Stimulated activated CD4-positive, alpha-beta T cell treated with anti-CD3 and anti-CD28 coated beads, Interleukin-1b, Interleukin-23, amount 100 ng/mL, for 1 hour (primary cell): ENCODE measurements at places on chromosomes 3 and 15.

- no peak for DNase-seq
Measured at GRCh38 chr3:117141812-117142211, 432.2 kb downstream of the TUSC7 start.

GRCh38 chr3:22122567-22122966, 371.6 kb upstream of the ZNF385D start:
- DNase-seq, result no peak

DNA sequence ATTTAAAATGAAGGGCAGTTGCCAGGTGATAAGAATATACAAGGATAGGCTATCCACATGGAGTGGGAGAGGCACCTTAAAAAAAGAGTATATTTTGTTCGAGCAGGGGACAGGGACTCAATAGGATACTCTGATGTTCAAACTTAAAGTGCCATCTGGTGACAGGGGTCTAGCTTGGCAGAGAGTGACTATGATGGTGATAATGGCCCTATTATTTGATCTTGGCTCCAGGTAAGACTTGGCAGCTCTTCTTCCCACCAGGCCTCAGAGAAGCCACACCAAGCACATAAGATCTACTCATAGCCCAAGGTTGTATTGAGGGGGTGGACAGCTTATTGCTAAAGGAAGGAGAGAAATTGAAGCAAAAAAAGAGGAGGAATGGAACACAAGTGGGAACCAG, 109.0 kb upstream of the MANF start:
- DNase-seq, result no peak

GRCh38 chr3:139759470-139759869, 81.7 kb upstream of the NMNAT3 start:
- no peak for DNase-seq

DNA sequence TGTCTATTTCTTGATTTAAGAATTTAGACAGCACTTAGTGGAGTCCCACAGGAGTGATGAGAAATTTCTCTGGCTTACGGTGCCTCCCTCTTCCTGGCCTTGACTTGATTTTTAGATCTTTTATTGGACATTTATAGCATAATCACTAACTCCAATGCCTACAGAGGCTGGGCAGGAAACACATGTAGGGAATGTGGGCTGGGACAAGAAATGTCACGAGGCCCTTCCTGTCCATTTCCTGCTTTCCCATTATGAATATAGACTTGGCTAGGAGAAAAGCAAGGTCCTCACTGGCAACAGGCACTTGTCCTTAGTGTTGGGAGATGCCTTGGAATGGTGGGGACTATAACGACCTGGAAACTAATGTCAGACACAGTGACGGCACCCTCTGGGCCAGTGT, 100.3 kb downstream of the MYLK start:
- DNase-seq, result no peak

- no peak for DNase-seq
Measured at GRCh38 chr3:172397716-172398405, 50.4 kb downstream of the GHSR start.
